Nucleus accumbens (tissue), 56 donors: ENCODE measurements at places on chromosomes 4 and X.

- no peak for DNase-seq
These were observed 322.9 kb downstream of the ANKRD50 start for GRCh38 chr4:124389591-124389990.

GRCh38 chr4:145130788-145131399 lies 32.8 kb downstream of the ABCE1 start:
- no peak for DNase-seq

- DNase-seq = no peak
These were observed 294.3 kb upstream of the IGFBP7 start for GRCh38 chr4:57404483-57404882.

GRCh38 chr4:112213091-112213490 lies 18.5 kb upstream of the AP1AR start:
- no peak for DNase-seq

GRCh38 chrX:12139934-12140611 lies 1.8 kb downstream of the FRMPD4 start:
- DNase-seq = no peak

DNA sequence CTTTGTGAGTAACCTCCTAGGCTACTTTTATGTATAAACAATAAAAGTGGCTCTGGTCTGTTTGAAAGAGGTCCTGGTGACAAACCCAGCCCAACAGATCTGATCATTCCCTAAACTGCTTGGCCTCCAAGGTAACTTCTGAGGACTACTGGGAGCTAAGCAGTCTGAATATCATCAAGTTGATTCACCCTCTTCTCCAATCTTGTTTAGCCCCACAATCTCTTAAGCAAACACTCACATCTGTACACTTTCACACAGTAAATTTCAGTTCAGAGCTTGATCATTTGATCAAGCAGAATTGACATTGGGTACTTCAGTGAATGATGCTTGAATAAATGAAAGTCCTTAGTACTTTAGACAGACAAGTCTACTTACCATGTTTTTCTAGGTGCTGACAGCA lies 74.7 kb downstream of the HCCS start:
- DNase-seq = no peak

GRCh38 chr4:71241501-71242288 lies 97.1 kb upstream of the SLC4A4 start:
- DNase-seq = no peak

DNA sequence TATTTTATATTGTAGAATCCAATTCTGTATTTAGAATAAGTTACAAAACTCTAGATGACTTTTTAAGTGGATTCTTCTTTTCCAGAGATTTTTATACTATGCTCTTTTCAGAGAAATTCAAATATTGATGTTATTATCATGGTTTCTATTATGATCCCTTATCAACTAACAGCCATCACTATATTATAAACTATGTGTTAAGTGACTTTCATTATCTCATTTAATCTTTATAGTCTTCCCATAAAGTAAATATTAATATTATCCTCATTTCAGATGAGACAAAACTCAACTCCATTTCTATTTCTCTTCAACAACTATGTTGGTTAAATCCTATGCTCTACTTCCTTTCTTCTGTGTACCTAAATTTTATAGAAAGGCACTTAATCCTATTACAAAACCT lies 132.6 kb downstream of the ANKRD50 start:
- DNase-seq = no peak

- DNase-seq = no peak
These were observed 4.2 kb downstream of the PDHA1 start for GRCh38 chrX:19347916-19348315.

DNA sequence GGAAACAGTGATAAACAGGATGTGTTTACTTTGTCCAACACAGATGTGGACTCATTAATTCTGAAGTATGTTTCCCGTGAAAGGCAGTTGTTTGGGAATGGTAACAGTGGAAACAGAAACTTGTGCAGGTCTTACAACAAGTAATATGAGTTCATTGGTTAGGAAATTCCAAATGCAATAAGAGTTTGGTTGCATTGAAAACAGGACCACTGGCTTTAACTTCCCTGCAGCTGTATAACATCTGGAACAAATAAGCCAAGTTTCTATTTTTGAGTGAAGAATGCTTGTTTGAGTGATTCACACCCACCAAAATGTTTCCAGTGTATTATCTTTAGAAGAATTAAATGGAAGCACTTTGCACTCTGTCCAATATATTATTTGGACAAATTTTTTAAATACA lies 82.4 kb upstream of the BMP3 start:
- no peak for DNase-seq

GRCh38 chr4:173547889-173548288 lies 17.9 kb upstream of the HAND2 start:
- DNase-seq = no peak

DNA sequence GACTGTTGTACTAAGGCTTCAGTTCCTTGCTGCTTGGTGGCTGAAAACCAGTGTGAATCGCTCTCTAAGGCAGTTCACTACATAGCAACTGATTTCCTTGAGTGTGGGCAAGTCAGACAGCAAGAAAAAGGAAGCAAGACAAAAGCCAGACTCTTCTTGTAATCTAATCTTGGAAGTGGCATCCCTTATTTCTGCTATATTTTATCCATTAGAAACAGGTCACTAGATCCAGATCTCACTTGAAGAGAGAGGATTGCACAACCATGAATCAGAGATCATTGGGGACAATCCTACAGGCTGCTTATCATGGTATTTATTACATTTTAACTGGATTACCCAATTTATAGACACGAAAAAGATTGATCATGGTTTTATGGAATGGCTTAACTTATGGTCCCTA lies 684.5 kb downstream of the GRID2 start:
- no peak for DNase-seq

- DNase-seq = no peak
These were observed 7.7 kb upstream of the SLC10A6 start for GRCh38 chr4:86856896-86857295.

- no peak for DNase-seq
These were observed 1798.9 kb downstream of the PCDH7 start for GRCh38 chr4:32519060-32519459.

GRCh38 chr4:165512424-165512823 lies 133.6 kb downstream of the CPE start:
- no peak for DNase-seq

GRCh38 chr4:8290701-8290970 lies 21.1 kb downstream of the HTRA3 start:
- DNase-seq = no peak

DNA sequence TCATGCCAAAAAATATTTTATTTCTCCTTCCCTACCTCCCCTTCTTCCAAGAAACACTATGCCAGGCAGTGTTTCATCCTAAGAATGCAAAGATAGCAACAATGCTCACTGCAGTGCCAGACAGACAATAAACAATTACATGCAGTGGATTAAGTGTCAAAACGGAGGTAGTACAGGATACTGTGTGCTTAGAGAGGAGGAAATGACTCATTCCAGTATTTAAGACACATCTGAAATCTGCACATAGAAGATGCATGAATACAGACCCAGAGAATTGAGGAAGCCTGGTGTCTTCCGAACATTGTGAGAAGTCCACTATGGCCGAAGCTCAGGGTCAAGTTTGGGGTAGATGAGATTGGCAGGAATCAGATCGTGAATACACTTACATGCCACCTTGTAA lies 326.4 kb downstream of the PPP3CA start:
- no peak for DNase-seq

DNA sequence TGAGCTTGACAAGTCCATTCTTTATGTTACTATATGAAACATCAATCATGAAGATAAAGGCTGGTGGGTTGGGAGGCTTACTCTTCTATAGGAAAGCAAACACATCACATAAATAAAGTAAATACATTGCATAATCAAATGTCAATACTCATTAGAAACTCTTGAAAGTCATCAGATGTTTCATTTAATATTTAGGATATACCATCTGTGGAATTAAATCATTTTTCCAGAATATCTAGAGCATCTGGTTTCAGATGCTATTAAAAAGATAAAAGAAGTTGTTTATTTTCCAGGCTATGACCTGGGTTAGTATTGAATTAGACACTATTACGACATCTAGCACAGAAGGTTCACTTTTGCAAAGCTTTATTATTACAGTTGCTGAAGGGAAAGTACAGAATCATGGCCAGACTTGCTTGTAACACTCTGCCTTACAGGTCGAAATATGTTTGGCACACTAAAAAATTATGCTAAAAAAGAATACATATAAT lies 72.6 kb downstream of the METTL14 start:
- DNase-seq = no peak

DNA sequence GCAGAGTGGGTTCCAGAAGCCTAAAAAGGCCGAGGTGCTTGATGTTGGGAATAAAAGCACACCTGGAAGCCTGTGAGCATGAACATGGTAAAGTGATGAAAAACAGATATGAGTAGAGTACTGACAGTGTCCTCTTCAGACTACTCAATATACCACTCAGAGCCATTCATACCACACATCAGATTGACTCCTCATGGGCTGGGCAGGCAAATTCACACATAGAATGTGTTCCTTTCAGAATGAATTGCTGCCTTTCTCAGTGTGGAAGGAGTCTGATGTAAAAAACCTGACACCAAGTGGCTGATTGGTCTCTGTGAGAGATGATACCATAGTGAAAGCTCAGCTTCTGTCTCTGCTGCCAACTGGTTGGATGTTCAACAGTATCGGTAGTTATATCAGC lies 442.7 kb downstream of the RAPGEF2 start:
- DNase-seq = no peak

DNA sequence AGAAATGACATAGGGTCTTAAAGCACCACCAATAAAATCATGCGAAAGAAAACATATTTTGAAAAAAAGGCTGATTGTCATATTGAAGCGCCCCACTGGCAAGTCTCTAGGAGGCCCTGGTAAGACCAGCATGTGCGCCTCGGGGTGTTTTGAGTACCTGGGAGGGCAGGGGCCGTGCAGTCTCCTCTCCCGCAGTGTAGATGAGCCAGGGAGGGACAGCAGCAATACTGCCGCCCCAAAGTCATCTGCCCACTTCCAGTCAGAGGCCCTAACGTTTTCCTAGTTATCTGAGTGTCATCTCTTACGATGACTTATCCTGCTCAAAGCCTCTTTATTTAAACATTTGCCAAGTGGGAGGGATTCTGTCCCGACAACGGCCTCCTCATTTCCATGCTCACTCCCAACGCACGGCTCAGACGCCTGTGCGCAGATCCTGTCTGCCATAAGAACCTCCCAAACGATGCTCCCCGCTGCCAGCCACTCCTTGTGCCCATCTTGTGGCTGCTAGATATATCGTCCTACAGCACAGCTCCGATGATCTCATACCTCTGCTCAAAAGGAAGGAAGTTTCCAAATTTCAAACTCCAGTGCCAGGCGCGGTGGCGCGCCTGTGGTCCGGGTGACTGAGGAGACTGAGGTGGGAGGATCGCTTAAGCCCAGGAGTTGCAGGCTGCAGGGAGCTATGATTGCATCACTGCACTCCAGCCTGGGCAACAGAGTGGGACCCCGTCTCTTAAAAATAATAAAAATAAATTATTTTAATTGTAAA lies 17.2 kb upstream of the SCRG1 start:
- no peak for DNase-seq

- no peak for DNase-seq
These were observed 1.3 kb downstream of the SH3TC1 start for GRCh38 chr4:8200302-8200975.

DNA sequence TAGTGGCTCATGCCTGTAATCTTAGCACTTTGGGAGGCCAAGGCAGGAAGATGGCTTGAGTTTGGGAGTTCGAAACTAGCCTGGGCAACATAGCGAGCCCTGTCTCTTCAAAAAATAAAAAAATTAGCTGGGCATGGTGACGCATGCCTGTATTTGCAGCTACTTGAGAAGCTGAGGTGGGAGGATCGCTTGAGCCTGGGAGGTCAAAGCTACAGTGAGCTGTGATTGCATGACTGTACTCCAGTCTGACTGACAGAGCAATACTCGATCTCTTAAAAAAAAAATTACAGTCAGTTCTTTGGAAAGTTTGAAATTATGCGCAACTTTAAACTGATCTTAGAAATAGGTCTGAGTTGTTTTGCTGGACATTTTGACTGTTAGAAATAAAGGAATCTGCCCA lies 55.8 kb downstream of the DOCK11 start:
- no peak for DNase-seq

DNA sequence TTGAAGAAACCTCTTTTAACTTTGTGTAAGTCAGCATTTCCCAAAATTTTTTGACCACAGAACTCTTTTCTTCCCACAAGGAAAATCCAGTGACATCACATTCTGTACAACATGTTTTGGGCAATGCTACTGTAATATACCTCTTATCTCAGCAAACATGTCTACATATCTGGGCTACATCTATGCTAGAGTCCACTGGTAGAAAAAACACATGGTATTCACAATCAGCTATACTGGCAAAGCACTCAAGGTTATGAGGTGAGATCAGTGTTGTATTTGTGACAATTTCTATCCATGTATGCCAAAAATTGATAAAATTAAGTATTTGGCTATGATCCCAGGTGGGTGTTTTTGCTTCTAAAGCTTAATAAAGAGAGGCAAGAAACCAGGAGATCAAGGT lies 98.0 kb downstream of the ATP11C start:
- no peak for DNase-seq

DNA sequence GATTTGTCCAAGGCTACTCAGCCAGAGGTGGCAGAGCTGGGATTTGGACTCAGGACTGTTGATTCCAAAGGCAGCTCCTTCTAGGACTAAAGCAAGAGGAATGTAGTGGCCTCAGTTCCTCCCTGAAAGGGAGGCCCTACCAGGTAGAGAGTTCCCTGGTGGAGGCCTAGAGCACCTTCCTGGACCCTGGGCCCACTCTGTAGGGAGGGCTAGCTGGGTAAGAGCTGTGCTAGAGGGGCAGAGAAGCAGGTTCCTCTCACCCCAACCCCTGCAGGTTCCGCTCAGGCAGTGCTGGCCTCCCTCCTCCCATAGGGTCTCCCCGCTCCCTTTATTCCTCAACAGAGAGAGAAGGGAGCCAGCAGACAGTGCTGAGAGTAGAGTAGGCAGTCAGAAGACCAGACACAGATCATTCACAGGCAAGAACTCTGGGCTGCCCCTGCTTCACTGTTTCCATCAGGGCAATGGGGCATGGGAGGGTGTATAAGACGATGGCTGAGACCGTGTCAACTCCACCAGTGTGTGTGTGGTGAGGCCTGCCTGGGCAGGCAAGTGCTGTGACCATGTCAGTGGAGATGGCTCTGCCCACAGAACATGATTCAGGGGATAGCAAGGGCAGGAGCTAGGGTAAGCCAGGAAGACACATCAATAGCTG lies 12.4 kb upstream of the PJA1 start:
- DNase-seq = no peak

DNA sequence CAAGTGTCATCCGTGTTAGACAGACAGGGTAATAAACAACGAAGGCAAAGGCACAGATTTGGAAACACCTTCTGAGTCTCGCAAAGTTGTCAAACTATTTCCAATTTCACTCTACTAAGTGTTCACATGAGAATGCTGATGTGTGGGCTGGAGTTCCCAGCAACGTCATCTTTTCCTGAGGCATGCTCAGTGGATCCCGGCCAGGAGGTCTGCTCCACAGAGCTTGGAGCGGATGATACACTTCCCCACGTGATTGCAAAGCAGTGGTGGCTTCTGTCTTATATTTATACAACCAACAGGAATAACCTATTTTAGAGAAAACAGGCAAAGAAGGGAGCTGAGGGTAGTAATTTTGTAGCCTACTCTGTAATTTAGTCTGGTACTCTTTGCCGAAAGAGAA lies 40.1 kb upstream of the PDK3 start:
- no peak for DNase-seq
